ENCODE measurements at places on chromosomes 3 and 15.

GRCh38 chr3:128884992-128885391, 5.6 kb downstream of the ACAD9 start:
- no peak for DNase-seq

DNA sequence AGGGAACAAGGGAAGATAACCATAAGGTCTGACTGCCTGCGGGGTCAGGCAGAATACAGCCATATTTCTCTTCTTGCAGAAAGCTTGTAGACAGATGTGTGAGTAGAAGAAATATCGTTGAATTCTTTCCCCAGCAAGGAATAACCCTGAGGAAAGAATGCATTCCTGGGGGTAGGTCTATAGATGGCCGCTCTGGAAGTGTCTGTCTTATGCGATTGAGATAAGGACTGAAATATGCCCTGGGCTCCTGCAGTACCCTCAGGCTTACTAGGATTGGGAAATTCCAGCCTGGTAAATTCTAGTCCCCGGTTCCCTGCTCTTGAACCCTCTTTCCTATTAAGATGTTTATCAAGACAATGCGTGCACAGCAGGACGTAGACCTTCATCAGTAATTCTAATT, 15.8 kb upstream of the SST start:
- DNase-seq, result no peak

DNA sequence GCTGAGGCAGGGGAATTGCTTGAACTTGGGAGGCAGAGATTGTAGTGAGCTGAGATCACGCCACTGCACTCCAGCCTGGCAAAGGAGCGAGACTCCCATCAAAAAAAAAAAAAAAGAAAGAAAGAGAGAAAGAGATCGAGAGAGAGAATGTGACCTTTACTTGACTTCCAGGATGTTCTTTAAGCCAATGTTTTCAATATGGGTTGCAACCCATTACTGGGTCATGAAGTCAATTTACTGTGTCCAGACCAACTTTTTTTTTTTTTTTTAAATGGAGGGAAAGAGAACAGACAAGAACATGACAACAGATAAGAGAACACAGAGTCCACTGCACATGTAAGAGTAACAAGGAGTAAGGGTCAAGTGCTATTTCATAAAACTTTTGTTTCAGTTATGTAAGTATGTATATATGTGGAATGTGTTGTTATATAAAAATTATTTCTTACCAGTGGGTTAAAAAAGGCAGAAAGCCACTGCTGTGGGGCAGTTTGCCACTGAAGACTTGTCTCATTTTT, 29.8 kb downstream of the RAB8B start:
- DNase-seq, result no peak

- no peak for DNase-seq
Measured at GRCh38 chr3:187942658-187943241, 197.5 kb upstream of the BCL6 start.

GRCh38 chr3:126082362-126083137, 1.4 kb downstream of the SLC41A3 start:
- DNase-seq, result no peak

- DNase-seq, result no peak
Measured at GRCh38 chr15:72907733-72908132, 124.2 kb upstream of the ADPGK start.

- no peak for DNase-seq
Measured at GRCh38 chr15:68733666-68734065, 87.0 kb downstream of the ANP32A start.

DNA sequence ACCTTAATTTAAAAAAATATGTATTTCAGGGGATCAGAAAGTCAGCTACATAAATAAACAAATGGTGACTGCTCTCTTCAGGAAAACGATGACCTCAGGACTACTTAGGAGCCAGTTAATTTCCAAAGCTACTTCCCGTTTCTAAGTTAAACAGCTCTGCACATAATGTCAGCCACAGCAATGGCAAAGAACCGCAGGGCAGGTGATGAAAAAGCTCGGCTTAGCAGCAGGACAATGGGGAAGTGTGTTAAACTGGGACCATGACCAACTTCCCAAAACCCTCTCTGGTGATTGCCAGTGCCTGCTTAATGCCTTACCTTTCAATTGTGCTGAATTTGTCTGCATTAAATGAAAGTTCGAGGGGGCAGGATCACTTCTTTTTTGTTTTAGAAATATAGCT, 258.9 kb downstream of the FHIT start:
- no peak for DNase-seq

DNA sequence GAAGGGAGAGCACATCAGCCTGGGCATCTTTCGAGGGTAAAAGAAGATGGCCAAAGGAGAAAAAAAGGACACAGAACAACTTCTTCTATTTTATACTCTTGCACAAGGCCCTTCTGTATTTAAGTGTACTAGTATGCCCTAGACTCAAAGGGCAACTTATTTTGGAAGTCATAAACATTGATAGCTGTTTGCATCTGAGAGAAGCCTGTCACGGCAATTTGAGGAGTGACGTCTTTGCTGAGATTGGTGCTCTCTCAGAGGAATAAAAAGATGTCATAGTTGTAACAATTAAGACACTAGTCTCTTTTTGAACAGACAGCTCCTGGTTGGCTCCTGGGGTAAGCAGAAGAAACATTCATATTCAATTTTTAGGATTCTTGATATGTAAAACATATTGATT, 260.4 kb upstream of the TTC14 start:
- no peak for DNase-seq

DNA sequence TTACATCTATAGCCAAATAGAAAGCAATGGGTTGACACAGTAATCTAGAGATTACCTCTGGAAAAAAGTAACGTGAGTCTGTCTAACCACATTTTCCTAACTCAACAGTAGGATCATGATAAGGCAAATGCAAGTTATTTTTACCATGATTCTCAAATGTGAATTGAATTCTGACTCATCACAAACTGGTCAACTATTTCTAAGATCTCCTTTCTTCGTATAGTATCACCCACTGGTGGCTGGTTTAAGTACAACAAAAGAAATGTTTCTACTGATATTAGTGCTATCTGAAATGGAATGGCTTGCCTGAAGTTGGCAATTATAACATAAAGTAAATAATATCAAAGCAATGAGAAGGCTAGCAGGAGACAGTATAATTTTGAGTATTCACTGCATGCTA, 102.2 kb downstream of the ABI3BP start:
- no peak for DNase-seq

DNA sequence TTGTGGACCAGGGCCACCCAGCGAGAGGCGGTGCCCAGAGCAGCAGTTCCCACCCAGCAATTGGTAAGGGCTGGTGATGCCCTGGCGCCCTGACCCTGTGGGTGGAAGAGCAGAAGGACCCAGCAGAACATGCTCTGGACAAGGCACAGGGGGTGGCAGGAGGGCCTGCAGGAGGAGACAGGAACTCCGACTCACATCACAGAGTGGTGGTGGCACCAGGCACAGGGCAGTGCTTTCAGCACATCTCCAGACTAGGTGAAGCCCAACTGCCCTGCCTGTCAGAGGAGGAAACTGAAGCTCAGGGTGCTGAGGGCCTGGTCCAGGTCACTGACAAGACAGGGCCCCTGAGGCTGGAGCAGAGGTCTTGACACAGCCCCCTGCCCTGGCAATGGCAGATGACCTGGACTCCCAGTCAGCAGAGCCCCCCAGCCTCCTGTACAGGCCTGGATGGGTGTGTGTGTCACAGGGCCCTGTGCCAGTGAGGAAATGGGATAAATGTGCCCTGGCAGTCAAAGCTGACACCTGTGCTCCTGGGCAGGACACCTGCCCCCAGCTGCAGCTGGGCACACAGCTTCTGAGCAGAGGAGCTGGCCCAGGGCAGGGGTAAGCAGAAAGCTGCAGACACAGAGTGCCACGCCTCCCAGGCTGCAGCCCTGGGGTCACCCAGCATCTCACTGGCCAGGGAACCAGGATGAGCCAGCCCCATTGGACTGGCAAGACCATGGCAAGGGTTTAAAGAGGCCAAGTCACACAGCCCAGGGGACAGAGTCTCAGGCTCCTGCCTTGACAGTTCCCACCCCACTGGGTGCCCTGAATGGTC, 11.4 kb downstream of the KLF15 start:
- DNase-seq, result no peak

GRCh38 chr3:77887611-77888010, 847.7 kb downstream of the ROBO2 start:
- no peak for DNase-seq

DNA sequence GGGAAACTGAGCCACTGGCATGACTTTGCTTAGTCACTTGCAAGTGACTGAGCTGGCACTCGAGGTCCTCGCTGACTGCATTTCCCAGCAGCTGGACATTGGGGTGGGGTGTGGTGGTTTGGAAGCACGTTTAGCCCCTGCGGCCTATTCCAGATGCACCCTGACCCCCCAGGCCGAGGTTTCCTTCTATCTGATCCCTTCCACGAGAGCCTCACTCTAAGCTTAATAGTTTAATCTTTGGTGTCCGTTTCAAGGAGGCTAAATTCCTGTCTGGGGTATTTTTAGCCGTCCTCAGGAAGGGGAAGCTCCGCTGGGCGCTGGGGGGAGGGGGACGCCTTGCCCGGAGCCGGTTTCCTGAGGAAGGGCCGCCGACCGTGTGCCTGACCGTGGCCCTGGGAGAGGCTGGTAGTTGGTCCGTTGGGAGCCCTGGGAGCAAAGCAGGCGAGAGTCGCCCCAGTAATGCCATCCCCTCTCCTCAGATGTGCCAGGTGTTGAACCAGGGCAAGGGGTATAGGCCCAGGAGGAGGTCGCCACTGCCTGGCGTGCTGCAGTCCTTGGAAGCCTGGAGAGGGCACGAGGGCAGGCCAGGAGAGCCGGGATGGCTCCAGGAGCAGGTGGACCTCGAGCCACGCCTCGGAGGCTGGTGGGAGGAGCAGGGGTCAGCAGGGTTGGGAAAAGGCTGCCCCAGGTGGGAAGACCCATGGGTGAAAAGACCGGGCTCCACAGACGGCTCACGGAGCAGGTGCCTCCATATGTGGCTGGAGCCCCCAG, 37.2 kb downstream of the IDH2 start:
- DNase-seq, result no peak

DNA sequence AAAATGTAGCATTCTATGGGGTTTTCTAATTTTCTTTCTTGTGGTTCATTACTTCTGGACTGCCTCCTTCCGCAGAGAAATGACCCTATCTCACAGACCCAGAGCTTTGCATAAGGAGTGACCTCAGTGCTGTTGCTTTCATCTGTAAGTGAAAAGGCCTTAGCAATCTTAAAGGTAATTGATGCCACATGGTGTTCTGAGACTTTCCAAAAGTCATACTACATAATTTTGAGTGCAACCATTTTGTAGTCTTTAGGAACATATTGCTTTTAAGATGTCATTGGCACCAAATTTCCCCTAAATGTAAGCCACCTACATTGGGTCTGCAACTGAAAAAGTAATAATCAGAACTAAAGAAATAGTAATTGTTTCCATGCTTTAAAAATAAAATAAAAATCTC, 9.2 kb upstream of the HHLA2 start:
- DNase-seq, result no peak

DNA sequence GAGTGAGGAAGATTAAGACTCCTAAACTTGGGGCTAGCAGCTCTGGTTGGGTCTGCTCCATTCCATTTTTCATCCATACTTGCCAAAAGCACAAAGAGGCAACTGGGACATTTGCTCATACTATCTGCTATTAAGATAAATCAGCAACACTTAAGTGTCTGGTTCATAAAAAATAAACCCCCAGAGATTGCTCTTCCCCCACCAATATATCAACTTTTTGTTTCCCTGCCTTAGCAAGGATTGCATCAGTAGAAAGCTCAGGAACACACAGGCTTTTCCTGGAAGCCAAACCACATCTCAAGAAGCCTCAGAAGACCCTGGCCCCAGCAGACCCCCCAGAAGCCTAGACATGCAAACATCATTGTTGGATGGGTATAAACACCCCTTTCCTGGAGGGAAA, 232.4 kb upstream of the WNT5A start:
- no peak for DNase-seq

DNA sequence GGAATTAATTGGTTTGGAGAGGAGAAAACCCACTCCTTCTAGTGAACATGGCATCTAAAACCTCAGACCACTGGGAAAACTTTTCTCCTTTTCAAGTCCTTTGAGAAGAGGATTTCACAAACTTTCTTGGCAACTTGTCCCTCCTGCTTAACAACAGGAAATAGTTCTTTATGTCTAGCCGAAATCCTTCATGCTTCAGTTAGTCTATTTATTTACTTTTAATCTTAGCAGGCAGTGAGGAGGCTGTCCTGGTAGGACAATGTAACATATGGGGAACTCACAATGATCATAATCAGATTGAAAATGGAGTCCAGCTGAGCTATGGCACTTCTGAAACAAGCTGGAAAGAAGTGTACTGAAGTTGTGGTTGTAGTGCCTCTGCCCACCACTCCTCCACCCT, 50.6 kb downstream of the KY start:
- no peak for DNase-seq

DNA sequence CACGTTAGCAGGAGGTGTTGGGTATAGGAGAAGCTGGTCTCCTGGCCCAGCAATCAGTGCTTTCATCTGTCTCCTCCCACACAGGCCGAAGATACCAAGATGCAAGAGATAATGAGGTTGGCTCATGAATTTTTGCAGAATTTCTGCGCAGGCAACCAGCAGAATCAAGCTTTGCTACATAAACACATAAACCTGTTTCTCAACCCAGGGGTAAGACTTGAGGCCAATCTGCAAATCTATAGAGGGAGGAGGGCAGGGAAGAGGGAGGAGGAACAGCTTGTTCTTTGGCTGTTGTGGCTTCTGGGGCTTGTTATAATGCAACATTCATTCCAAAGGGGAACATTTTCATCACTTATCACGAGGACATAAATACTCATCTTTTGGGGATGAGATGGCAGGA, 195.3 kb downstream of the ITPR1 start:
- no peak for DNase-seq

DNA sequence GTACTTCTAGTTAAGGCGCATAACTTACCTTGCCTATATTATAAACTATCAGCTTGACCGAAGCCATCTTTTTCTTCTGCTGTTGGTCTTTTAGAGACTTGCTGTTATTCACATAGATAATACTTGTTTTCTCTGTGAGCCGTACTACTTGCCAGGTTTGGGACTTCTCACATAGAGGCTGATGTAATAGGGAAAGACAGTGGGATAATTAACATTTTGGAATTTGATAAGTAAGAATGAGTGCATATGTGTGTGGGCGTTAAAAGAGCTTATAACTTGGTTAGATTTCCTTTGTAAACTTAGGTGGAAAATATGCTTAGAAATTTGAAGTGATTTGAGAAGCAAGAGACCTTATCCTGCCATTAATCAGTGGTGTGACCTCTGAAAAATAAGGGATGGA, 47.8 kb downstream of the FNDC3B start:
- DNase-seq, result no peak

- DNase-seq, result no peak
Measured at GRCh38 chr3:162019817-162020216, 523.2 kb downstream of the OTOL1 start.

- no peak for DNase-seq
Measured at GRCh38 chr3:69212411-69213160, 90.2 kb upstream of the LMOD3 start.

- DNase-seq, result no peak
Measured at GRCh38 chr3:24428481-24428880, 66.2 kb downstream of the THRB start.

DNA sequence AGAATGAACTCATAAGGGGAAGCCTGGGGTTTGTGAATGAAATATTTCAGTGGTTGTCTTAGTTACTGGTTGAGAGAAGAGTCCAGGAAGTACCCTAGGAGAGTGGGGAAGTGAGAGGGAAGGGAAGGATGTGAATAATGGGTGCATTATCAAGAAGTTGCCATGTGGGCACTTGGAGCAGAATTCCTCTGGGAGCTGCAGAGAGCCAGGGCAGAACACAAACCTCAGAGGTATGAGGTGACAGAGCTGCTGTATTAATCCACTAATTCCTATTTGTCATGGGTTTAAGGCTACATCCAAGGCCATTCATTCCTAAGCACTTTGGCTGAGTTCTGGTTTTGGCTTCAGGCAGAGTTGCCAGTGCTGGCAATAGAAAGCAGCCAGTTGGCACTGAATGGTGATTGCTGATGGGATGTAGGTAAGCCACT, 29.0 kb downstream of the NDUFB4 start:
- DNase-seq, result no peak

- no peak for DNase-seq
Measured at GRCh38 chr15:62647843-62648505, 394.6 kb upstream of the TPM1 start.
